Suppressor macrophage treated with lipopolysaccharide for 1 hour (primary cell): ENCODE measurements at places on chromosomes 2 and 18.

- no peak for DNase-seq
Measured at GRCh38 chr18:63567825-63568224, 19.3 kb upstream of the SERPINB13 start.

GRCh38 chr2:86498468-86499260 lies 57.5 kb downstream of the KDM3A start:
- DNase-seq, result no peak

- DNase-seq, result no peak
Measured at GRCh38 chr2:170737821-170738220, 22.7 kb downstream of the SP5 start.

GRCh38 chr18:9910661-9911060 lies 3.2 kb upstream of the VAPA start:
- DNase-seq, result peak; percentile 92

- no peak for DNase-seq
Measured at GRCh38 chr2:52934323-52934898, 833.2 kb upstream of the CHAC2 start.

DNA sequence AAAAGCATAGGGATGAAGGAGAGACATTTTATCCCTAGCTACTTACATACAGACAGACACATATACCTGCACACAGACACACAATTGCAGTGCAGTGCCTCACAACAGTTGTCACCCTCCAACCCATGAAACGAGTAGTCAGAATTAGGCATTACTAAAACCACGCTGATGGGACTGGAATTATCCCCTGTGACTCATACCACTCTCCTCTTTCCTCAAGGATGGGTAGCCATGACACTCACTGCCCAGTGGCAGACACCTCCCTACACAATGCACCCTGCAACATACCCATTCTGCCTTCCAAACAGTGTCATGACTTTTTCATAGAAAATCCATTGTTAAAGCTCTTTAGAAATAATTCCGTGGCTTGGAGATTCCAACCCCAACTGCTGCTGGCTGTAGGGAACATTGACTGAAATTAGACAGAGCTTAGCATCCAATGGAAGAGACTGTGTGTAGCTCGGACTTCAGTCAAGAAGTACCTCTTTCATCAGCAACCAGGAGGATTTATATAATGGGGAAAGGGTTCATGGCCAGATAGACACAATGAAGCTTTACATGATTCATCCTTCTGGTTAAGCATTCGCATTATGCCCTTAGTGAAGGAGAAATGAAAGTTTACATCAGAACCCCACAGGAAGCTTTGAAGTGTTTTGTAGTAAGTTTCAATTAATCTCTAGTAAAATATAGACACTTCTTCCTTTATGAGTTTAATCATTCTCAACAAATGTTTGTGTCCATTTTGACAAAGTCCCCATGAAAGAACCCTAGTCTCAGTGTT lies 155.2 kb downstream of the FBXO15 start:
- no peak for DNase-seq

GRCh38 chr2:173983391-173983871 lies 18.3 kb upstream of the SP3 start:
- no peak for DNase-seq

GRCh38 chr18:10405816-10406663 lies 48.4 kb upstream of the APCDD1 start:
- no peak for DNase-seq

GRCh38 chr2:191166111-191166755 lies 15.4 kb upstream of the STAT4 start:
- DNase-seq, result no peak

- DNase-seq, result peak; percentile 13
Measured at GRCh38 chr2:88857951-88858411, 166.5 kb downstream of the RPIA start.

- DNase-seq, result no peak
Measured at GRCh38 chr18:51017140-51017879, 12.7 kb upstream of the SMAD4 start.

- DNase-seq, result no peak
Measured at GRCh38 chr2:168315331-168316072, 68.1 kb upstream of the STK39 start.

GRCh38 chr2:26245810-26246209 lies 1.1 kb downstream of the HADHB start:
- peak; percentile 21 for DNase-seq

GRCh38 chr2:230541934-230542380 lies 126.0 kb downstream of the SP100 start:
- DNase-seq, result no peak

GRCh38 chr18:78583739-78584458 lies 395.7 kb upstream of the SALL3 start:
- DNase-seq, result no peak

DNA sequence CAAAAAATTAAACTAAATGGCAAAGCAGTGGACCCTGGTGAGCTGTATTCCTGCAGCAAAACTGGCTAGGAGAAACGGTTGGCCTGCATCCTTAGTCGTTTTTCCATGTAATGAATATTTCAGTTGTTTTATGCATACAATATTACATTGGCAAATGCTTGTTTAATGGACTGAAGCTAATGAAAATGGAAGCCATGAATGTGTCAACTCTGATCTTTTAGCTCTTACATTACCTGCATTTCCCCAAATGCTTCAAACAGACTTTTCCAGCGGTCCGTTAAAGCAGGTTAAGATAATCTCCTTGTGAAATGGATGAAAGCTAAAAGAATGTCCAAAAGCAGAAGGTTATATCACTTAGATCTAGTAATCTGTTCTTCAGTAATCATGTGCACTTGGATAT lies 686.3 kb upstream of the SETBP1 start:
- no peak for DNase-seq

- no peak for DNase-seq
Measured at GRCh38 chr18:63210521-63210920, 109.0 kb downstream of the BCL2 start.
